ENCODE measurements at places on chromosomes 11 and 22.

- no peak for DNase-seq
Measured at GRCh38 chr22:45672564-45673481, 1.2 kb downstream of the ATXN10 start.

GRCh38 chr11:33635161-33635560 is 65.5 kb downstream of the C11orf91 start:
- DNase-seq = peak; percentile 44

DNA sequence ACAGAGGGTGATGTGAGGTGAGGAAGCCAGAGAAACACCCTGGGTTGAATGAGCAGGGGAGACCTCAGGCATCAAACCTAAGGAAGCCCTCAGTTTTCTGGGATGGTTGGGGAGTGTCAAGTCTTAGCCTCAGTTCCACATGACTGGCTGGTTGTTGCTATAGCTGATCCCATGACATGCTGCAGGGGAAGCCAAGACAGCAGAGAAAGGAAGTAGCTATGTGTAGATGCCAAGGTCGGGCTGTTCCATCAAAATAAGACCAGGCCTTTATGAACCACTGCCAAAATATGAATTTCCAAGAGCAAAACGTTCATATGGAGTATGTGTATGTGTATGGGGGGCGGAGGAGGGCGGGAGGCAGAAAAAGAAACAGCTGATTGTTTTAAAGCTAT is 11.6 kb downstream of the CD59 start:
- DNase-seq = peak; percentile 80

- no peak for DNase-seq
Measured at GRCh38 chr11:87780068-87780413, 395.2 kb downstream of the RAB38 start.

DNA sequence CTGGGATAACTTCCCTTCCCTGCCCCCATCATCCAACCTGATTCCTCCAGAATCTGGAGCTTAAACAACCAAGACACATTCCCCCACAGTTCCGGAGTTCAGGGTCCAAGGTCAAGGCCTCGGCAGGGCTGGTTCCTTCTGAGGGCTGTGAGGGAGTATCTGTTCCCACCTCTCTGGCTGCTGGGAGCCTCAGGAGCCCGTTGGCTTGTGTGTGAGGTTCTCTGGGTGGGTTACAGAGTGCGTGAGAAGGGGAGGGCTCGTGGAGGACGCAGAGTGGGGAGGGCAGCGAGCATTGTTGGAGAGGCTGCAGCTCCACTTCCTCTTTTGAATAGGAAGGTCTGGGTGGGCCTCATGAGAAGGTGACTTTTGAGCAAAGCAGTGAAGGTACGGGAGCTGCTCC is 8.5 kb downstream of the SERHL2 start:
- no peak for DNase-seq

GRCh38 chr11:8331767-8332166 is 68.1 kb upstream of the LMO1 start:
- DNase-seq = no peak

GRCh38 chr22:39130152-39130704 is 22.3 kb downstream of the CBX7 start:
- no peak for DNase-seq

GRCh38 chr22:32444068-32444467 is 20.2 kb downstream of the BPIFC start:
- DNase-seq = no peak

GRCh38 chr22:17370026-17370765 is 936 bp downstream of the CECR2 start:
- DNase-seq = peak; percentile 11

Data from Ammon's horn (tissue), 1 donor.